ENCODE measurements at places on chromosomes 12 and 14.

GRCh38 chr12:2194060-2194459 is 141.3 kb downstream of the CACNA1C start:
- no peak for DNase-seq

GRCh38 chr14:77746064-77746702 is 14.8 kb downstream of the SNW1 start:
- DNase-seq, result no peak

GRCh38 chr12:95790917-95791849 is 619 bp upstream of the NTN4 start:
- peak; percentile 28 for DNase-seq

GRCh38 chr12:132114667-132115066 is 29.5 kb downstream of the DDX51 start:
- no peak for DNase-seq

- DNase-seq, result no peak
Measured at GRCh38 chr14:54528973-54529372, 19.3 kb downstream of the CGRRF1 start.

DNA sequence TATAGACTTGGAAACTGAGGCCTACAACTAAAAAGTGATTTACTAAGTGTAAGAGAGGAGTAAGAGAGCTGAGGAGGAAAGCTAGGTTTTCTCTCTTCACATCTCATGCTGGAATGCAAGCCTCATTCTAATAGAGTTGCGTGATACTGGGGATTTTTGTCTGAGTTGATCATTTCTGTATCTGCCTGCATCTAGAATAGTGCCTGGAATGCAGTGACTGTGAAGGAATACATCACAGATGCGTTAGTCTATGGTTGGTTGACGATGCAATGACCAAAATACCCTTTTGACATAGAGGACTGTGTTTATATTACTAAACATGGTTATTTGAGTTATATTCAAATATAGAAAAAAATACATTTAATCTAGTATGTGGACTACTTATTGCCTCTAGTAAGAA is 9.2 kb upstream of the TMEM117 start:
- DNase-seq, result no peak
